ENCODE measurements at places on chromosomes 6 and 20. TPM values are rescaled to one million over a fixed set of nuclear protein-coding genes. Genes with fewer than 3 reads are reported as not detected.

The TRIM15 gene
- 0.64 TPM for polyA plus RNA-seq

The BPIFB2 gene
- not detected for polyA plus RNA-seq

The ALDH5A1 gene
- polyA plus RNA-seq: 8.2 TPM

The TRIM31 gene
- polyA plus RNA-seq: 0.12 TPM

The TXLNB gene
- polyA plus RNA-seq: 108 TPM

The SAMD5 gene
- polyA plus RNA-seq: 2.5 TPM

The DLL1 gene
- 17.5 TPM for polyA plus RNA-seq

GRCh38 chr6:7249946-7250643, 62.9 kb downstream of the SSR1 start:
- DNase-seq: no peak

- no peak for DNase-seq
These were observed 84.6 kb upstream of the EZR start for GRCh38 chr6:158903801-158904200.

DNA sequence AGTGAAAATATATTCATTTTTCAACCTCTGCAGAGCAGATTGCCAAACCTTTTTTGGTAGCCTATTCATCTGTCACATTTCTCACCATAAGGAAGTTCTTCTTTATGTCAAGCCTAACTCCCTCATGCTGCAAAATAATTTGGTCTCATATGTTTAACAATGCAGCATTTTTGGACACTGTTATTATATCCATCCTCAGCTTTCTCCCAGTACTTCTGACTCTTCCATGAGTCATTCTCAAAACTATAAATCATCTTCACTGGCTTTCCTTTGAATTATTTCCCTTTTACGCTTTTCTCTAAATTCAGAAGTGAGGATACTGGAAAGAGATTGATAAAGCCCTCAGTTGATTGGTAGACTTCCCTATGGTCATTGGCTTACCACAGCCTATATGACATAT, 192.2 kb downstream of the TPBG start:
- DNase-seq: no peak

GRCh38 chr6:15409301-15410125, 163.6 kb downstream of the JARID2 start:
- DNase-seq: no peak

GRCh38 chr6:83824388-83824801, 28.8 kb upstream of the RIPPLY2 start:
- no peak for DNase-seq

- DNase-seq: peak; percentile 56
These were observed 22.7 kb upstream of the NTSR1 start for GRCh38 chr20:62685781-62686555.

- DNase-seq: no peak
These were observed 99.5 kb upstream of the THEMIS start for GRCh38 chr6:128000363-128000762.

GRCh38 chr6:133704371-133704770, 184.5 kb upstream of the TCF21 start:
- no peak for DNase-seq

- DNase-seq: peak; percentile 98
These were observed 351.0 kb downstream of the BCKDHB start for GRCh38 chr6:80457439-80457933.

DNA sequence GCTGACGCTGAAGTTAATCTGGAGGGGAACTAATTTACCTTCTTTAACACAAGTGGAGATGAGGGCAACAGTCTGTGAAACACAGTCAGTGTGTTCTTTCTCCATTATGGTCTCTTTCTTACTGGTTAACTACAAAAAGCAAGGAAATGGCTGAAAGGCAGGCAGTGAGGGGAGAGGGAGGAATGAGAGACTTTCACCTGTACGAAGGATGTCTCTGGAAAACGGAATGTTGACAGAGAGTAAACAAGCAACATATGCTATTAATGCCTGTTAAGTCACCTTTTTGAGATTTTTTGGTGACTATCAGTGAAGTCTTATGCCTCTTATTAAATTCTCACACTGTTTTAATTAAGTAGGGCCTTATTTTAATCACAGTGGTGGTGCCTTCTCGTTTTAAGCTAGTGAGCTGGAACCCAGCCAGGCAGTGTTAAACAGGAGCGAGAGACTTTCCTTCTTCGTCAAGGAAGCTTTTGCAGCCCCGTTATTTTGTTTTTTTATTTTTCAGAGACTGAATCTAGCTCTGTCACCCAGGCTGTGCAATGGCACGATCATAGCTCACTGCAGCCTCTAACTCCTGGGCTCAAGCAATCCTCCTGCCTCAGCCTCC, 165.6 kb downstream of the ATXN1 start:
- no peak for DNase-seq

- no peak for DNase-seq
These were observed 54.0 kb downstream of the EFCAB8 start for GRCh38 chr20:32912688-32913087.

- no peak for DNase-seq
These were observed 36.7 kb upstream of the TMEM14A start for GRCh38 chr6:52634211-52634610.

DNA sequence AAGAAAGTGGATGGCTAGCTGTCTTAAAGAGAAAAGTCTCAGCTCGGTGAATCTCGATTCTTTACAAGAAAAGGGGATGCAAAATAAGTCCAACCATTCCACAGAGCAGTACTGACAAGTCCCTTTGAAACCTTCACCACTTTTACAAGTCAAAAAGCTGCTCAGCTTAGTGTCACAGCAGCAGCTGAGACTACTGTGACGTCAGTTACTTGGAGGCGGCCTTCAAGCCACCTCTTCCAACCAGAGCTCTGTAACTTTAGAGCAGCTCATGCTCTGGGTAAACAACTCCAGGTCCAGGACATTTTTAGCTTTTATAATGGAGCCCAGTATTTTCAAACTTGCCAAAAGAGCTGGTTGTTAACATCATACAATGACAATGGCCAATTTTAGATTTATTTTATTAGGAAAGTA, at the start of gene KIAA0408:
Gene KIAA0408 (minus strand): TSS at position 159 of the 411 bp plus-strand sequence. CDS start 5,408 bp downstream, outside the sequence.
- peak; percentile 99 for DNase-seq

DNA sequence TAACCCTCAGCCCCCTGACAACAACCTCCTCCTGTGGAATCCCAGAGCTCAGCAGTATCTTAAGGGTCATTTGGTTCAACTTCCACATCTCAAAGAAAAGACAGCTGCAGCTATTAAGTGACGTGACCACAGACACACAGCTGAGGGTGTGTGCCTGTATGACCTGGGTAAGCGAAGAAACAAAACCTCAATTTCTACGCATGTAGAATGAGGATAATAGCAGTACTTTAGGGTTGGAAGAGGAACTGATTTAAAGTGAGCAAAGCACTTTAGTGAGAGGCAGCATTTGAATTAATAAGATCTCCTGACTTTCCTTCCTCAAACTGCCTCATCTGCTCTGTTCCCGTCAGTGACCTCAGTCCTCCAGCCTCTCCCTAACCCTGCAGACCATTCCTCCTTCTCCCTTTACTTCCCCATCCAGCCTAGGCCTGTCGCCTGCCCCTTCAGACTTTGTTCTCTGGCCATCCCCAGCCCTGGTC, 6.8 kb upstream of the ARMC2 start:
- DNase-seq: peak; percentile 85

DNA sequence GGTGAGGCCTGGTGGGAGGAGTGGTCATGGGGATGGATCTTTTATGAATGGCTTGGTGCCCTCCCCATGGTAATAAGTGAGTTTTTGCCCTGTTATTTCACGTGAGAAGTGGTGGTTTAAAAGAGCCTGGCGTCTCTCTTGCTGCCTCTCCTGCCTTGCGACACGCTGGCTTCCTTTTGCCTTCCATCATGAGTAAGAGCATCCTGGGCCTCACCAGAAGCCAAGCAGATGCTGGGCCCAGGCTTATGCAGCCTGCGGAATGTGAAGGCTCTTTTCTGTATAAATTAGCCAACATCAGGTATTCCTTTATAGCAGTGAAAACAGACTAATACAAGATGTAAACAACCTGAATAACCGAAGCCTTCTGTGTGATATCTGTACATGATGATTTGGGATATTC, 27.6 kb downstream of the VTA1 start:
- DNase-seq: no peak

GRCh38 chr6:140980265-140980887, 1152.3 kb upstream of the GJE1 start:
- no peak for DNase-seq

GRCh38 chr6:46598215-46598614, 54.4 kb downstream of the CYP39A1 start:
- no peak for DNase-seq

DNA sequence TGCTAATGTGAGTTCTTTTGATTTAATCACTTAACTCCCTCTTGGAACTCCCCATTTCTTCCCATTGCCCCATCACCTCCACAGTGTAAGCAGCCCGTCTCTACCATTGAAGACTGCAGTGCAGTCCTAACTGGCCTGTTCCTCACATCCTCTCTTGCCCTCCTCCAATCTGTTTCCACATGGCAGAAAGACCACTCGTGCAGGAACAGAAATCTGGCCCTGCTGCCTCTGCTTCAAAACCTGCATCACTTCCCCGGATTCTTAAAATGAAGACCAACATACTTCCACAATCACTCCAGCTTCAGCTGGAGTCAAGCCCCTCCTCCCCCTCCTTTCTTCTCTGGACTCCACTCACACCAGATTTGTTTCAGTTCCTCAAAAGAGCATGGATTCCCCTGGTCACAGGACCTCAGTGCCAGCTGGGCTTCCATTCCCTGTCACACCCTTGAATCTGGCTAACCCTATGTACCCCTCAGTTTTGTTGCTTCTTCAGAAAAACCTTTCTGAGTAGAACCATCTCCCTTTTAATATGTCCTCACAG, 802.3 kb downstream of the MAFB start:
- DNase-seq: peak; percentile 80

- DNase-seq: peak; percentile 43
These were observed 168.6 kb downstream of the ZFAND3 start for GRCh38 chr6:37988127-37988526.

- DNase-seq: peak; percentile 52
These were observed 182.3 kb upstream of the RAB32 start for GRCh38 chr6:146361128-146361924.
